ENCODE measurements at places on chromosomes 6 and 20.

GRCh38 chr20:3447321-3447720 lies 23.5 kb upstream of the ATRN start:
- DNase-seq: no peak

DNA sequence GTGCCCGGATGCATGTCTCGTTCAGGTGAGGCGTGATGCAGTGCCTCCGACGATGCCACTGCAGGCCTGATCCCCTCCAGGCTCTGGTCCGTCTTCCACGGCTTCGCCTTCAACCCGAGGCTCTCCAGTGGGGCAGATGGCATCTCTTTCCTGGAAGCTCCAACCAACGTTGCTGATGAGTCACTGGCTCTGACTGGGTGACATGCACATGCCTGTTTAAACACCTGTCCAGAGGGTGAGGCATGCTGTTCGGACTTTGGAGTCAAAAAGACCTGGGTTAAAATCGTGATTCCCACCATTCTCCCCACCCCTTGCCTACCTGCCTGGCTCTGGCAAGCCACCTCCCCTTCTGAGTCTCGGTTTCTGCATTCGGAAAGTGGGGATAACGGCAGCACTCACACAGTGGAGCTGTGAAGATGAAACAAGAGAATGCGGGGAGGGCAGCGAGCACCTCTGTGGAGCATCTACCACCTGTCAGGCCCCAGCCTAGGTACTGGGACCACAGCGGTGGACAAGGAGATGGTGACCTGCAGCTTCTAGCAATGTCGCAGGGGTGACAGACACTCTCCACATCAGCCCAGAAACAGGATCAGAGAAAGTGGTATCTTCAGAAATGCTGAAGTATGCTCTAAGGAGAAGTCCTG lies 8.5 kb upstream of the EDN3 start:
- no peak for DNase-seq

GRCh38 chr6:158854214-158855101 lies 35.3 kb upstream of the EZR start:
- no peak for DNase-seq

- no peak for DNase-seq
Observed at GRCh38 chr20:10075606-10076005, 40.8 kb downstream of the ANKEF1 start.

GRCh38 chr6:123805921-123806320 lies 2.3 kb downstream of the NKAIN2 start:
- DNase-seq: no peak

- DNase-seq: no peak
Observed at GRCh38 chr6:137216875-137217553, 2.2 kb downstream of the IFNGR1 start.

DNA sequence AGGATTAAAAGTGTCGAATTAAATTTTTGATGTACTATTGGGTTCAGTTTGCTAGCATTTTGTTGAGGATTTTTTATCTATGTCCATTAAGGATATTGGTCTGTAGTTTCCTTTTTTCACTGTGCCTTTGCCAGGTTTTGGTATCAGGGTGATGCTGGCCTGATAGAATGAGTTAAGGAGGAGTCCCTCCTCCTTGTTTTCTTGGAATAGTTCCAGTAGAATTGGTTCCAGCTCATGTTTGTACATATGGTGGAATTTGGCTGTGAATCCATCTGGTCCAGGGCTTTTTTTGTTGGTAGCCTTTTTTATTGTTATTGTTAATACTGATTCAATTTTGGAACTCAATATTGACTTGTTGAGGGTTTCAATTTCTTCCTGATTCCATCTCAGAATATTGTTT lies 141.8 kb downstream of the SIM1 start:
- DNase-seq: no peak

- no peak for DNase-seq
Observed at GRCh38 chr6:159594750-159595117, 98.3 kb downstream of the SOD2 start.

- DNase-seq: no peak
Observed at GRCh38 chr6:148136586-148136985, 206.1 kb upstream of the SASH1 start.

DNA sequence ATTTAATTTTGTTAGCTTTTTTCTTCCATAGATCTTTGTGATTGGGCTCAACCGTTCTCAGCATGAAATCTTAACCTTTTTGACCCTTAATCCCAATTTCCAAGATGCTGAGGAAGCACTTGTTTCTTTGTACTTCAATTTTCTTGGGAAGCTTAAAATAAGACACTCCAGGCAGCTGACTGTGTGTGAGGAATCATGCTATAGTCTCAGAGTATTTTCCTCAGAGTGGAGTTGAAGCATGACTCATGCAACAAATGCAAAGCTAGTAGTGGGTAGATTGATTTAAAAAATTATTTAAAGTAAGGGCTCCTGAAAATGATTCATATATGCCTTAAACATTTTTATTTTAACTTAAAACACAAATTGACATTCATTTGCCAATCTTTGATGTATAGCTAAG lies 168.7 kb downstream of the BTBD3 start:
- no peak for DNase-seq

DNA sequence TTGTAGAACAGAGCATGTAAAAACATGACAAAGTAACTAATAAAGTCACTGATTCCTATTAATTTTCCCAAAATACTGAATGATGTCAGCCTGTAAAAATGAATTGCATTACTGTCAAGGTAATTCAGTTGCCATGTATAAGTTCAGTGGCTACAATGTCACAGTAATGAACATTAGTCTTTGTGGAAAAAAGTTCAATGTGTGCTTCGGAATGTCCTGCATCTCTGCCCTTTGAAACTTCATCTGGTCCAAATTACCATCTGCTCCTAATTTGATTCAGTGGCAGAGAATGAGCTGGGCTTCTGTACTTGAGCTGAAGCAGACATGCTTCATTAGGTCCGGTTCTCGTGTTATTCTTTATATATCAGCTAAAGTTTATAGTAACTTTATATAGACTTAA lies 567.4 kb downstream of the COL12A1 start:
- DNase-seq: no peak

DNA sequence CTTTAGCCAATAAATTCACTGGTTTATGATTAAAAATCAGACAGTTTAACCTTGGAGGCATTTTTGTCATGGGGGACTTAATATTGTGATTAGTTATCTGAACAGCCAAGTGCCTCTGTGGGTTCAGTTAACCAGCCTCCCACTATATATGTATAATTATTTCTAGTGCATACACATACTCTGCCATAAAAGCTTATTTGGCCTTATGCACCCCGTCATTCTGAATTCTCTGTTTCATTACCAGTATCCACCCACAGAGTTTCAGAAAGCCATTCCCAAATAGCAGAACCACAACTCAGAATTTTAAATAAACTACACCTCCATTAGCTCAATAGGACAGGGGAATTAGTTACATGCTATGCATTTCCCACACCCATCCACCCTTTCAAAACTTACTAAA lies 279.7 kb downstream of the ZFAND3 start:
- no peak for DNase-seq

Measured in stimulated activated CD4-positive, alpha-beta T cell treated with anti-CD3 and anti-CD28 coated beads, Interleukin-1b, Interleukin-23, amount 100 ng/mL, for 1 hour (primary cell).